Stimulated activated CD4-positive, alpha-beta T cell treated with anti-CD3 and anti-CD28 coated beads, Interleukin-2, amount 100 ng/mL, for 4 hours (primary cell): ENCODE measurements at places on chromosomes 4 and X.

DNA sequence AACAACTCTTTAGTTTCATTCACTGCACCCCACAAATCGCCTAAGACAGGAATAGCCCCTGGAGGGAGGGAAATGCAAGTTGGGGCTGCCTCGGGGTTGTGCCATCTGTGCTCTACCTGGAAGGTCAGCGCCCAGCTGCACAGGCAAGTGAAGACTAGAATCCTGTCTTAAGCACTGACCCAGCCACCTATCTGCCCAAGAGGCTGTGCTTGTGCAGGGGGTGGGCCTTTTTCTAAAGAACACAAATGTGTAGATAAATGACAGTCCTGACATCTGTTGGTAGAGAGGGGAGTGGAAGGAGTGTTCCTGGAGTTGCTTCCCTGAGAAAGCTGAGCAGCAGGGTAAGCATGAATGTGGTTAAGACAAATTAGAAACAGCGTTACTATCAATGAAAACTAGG, 15.7 kb downstream of the ZNF518B start:
- no peak for DNase-seq

DNA sequence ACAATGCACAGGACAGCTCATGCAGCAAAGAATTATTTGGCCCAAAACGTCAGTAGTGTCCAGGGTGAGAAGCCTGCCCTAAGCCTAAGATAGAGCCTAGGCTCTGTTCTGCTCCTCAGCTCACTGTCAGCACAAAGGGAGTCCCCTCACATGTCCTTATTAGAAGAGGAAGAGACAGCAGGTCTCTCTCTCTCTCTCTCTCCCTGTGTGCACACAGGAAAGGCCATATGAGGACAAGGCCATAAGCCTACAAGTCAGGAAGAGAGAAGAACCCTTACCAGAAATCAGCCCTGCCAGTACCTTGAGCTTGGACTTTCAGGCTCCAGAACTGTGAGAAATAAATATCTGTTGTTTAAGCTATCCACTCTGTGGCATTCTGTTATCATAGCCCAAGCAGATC, 20.4 kb downstream of the FAM184B start:
- no peak for DNase-seq

DNA sequence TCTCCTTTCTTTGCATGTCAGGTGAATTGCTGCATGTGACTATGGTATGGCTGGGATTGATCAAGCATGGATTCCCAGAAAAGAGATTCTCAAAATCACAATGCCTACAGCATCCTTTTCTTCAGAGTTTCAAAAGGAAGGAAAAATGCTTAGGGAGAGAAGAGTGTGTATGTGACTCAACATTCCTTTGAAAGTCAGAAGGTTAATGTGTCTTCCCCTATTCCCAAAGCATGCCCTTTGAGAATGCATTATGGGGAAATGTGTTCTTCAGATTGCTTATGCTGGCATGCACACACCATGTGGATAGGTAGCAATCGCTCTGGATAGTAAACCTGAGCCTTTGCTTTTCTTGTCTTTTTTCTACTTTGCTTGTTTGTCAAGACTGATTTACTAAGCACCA, 78.5 kb downstream of the ELOVL6 start:
- no peak for DNase-seq

- no peak for DNase-seq
Measured at GRCh38 chrX:21382715-21383114, 8.5 kb downstream of the CNKSR2 start.

GRCh38 chr4:90219822-90220221, 92.6 kb downstream of the CCSER1 start:
- DNase-seq, result no peak

DNA sequence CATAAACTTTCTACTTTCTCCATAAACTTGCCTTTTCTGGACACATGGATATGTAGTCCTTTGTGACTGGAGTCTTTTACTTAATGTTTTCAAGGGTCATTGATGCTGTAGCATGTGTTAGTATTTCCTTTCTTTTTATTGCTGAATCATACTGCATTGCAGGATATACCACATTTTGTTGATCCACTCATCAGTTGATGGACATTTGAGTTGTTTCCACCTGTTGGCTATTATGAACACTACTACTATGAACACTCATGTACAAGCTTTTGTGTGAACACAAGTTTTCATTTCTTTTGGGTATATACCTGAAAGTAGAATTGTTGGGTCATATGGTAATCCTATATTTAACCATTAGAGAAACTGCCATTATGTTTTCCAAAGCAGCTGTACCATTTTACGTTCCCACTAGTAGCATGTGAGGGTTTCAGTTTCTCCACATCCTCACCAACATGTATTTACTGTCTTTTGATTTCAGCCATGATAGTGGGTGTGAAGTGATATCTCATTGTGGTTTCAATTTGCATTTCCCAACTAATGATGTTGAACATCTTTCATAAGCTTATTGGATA, 26.3 kb upstream of the GPM6B start:
- DNase-seq, result no peak

- DNase-seq, result no peak
Measured at GRCh38 chrX:13808865-13809264, 8.0 kb downstream of the GPM6B start.

DNA sequence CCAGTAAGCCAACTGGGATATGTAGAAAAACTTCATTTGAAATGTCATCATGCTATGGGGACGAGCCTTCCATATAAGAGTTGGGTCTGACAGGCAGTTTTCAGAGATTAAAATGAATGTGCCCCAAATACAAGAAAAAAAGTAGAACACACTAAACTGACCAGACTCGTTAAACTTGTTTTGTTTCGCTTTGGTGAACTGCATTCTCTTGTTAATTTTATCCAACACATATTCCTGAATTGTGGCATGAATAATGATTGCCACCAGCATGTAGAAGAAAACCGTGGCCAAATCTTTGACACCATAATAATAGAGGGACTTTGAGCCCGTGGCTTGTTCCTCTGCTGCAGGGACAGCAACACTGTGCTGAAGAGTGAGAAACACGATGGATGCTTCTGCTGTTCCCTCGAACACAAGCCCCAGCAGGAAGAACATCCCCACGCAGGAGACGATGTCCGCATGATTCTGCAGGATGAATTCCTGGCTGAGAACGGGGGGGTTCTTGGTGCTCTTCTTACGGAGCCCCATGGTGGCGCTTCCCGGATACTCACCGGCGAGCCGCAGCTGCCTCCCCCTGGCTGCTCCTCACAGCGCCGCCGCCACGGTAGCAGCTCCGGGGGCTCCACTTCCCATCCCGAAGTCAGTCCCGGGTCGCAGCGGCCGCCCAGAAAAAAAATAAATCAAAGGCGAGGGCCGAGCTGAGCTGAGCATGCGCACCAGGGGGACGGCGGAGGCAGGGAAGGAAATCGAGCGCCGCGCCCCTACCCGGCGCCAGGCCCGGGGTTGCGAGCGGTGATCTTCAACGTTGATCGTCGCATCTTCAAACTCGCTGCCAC, at the start of gene TRAM1L1:
Gene TRAM1L1, minus strand, starts transcription at position 711 of the 836 bp plus-strand sequence. Its CDS starts 183 bp downstream, at position 528.
- DNase-seq, result no peak

DNA sequence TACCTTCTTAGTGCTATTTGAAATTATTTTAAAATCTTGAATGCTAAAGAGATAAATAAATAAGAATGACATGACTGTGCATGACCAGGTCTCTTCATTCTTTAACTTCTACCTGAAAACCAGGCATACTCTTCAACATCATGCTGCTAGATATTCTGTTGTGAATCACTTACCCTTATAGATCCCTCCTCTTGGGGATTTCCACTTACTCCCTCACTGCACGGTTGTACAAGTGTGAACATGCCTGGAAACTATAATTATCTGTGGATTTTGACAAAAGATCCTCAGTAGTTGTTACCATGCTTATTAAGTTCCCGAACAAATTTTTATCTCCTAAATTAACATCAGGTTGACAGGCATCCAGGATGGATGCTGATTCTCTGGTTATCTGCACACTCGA, 54.3 kb downstream of the ADGRL3 start:
- DNase-seq, result no peak

GRCh38 chr4:159267869-159268285, 165.0 kb downstream of the RAPGEF2 start:
- no peak for DNase-seq

GRCh38 chrX:101160001-101160400, 59.6 kb upstream of the DRP2 start:
- no peak for DNase-seq

DNA sequence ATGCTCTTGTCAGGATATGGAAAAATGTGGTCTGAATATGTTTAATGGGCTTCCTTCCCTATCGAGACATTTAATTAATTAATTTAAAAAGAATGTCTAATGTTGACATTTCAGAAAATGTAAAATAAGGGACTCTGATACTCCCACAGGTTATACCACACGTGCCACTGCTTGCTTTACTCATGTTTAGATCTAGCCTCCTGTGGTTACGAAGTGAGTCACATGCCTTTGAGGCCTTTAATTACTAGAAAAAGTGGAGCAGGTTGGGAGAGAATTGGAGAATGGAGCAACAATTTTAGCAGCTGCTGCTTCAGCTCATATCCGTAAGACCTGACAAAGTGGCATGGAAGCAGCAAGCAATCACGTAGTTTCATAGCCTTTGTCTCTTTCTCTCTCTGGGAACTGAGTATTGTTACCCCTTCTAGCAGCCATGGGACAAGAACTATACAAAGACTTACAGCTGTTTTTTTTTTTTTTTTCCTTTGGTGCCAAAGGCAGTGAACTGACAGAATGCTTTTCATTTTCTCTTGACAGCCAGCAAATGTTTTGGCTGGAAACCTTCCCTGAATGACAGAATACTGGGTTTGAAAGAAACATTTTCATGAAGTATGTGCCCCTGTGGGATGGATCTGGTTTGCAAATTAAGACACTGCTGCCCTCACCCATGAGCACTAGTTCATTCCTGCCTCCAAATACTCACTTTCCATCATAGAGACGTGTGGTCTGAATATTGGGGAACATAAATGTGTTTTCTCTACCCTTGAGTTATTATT, 355.1 kb upstream of the PABPC5 start:
- DNase-seq, result no peak

GRCh38 chr4:67988991-67989390, 25.7 kb upstream of the TMPRSS11A start:
- DNase-seq, result no peak

DNA sequence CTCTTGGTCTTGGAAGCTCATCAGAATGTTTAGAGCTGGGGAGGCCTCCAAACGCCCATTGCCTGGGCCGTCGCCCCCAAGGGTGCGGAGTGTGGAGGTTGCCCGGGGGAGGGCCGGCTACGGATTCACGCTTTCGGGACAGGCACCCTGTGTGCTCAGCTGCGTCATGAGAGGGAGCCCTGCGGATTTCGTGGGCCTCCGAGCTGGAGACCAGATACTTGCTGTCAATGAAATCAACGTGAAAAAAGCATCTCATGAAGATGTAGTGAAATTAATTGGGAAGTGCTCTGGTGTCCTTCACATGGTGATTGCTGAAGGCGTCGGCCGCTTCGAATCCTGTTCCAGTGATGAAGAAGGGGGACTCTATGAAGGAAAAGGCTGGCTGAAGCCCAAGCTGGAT, 23.3 kb downstream of the RGS12 start:
- DNase-seq, result no peak

- DNase-seq, result no peak
Measured at GRCh38 chr4:70399319-70399718, 1.6 kb downstream of the OPRPN start.

- no peak for DNase-seq
Measured at GRCh38 chr4:114226968-114227760, 247.7 kb upstream of the ARSJ start.

GRCh38 chr4:182354867-182355266, 111.7 kb downstream of the TENM3 start:
- no peak for DNase-seq

- no peak for DNase-seq
Measured at GRCh38 chrX:10007621-10008020, 40.5 kb downstream of the CLDN34 start.

GRCh38 chr4:110869114-110869513, 246.2 kb upstream of the PITX2 start:
- DNase-seq, result no peak

GRCh38 chr4:78764498-78764961, 11.6 kb upstream of the BMP2K start:
- no peak for DNase-seq
